LHCN-M2 (cell line): ENCODE measurements at places on chromosomes 11 and 22.

- DNase-seq = no peak
These were observed 1.7 kb downstream of the FERMT3 start for GRCh38 chr11:64208086-64208795.

- peak; percentile 87 for DNase-seq
These were observed 4.0 kb downstream of the ANKRD13D start for GRCh38 chr11:67293090-67293489.

DNA sequence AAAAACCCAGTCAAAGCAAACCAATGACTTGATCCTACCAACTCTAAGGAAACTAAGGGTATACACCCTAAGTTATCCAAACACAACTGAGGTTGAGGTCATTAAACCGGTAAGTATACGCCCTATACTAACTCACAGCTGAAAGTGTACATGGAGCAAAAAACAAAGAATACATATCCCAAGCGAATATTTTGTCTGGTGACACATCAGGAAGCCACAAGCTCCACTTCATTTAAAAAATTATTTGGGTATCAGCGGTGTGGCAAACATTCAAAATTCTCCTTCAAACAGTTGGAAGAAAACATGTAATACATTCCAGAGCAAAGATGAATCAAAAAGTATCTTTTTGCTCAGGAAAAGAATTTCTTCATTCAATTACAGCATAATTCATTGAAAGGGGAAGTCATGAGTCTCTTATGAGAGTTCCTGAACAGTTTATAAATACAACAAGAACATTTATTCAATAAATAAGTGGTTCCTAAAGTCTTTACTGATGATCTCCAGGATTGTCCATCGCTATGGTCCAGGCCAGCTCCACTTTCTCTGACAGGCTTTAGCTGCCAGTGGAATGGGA lies 4.5 kb upstream of the JAML start:
- no peak for DNase-seq

DNA sequence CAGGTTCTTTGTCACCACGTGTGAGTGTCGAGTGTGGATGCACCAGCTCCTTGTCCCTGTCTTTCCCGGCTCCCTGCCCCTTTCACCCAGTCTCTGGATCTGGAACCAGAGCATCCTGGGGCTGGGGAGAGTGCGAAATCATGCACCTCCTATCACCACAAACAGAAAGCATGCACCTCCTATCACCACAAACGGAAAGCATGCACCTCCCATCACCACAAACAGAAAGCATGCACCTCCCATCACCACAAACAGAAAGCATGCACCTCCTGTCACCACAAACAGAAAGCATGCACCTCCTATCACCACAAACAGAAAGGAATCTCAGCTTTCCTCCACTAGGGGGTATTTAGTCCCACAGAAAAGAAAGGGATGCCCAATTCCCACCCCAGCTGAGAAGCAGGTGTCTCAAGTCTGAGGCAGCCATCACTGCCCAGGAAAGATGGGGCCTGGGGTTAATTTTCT lies 5.9 kb upstream of the GLB1L3 start:
- peak; percentile 33 for DNase-seq

DNA sequence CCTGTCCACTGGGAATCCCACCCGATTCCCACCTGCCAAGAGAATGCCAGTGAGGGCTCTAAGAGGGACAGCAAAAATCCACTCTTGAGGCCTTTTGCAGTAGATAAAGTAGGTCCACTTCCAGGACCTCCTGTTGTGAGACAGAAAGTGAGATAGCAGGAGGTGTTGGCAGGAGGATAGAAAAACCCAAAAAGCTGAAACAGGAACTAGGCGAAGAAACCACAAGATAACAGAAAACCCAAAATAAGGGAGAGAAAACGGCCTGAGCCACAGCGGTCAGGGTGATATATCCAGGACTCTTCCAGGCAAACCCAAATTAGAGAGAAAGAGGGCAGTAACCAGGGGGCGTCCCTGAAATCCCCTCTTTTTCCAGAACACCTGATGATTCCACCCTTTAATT lies 79.7 kb upstream of the LINC01488 start:
- no peak for DNase-seq

- DNase-seq = no peak
These were observed 6.3 kb downstream of the PPP2R1B start for GRCh38 chr11:111759778-111760407.

GRCh38 chr11:56910046-56910773 lies 78.5 kb upstream of the OR5AK2 start:
- DNase-seq = no peak

GRCh38 chr22:17897426-17897825 lies 123.2 kb upstream of the BID start:
- DNase-seq = no peak

DNA sequence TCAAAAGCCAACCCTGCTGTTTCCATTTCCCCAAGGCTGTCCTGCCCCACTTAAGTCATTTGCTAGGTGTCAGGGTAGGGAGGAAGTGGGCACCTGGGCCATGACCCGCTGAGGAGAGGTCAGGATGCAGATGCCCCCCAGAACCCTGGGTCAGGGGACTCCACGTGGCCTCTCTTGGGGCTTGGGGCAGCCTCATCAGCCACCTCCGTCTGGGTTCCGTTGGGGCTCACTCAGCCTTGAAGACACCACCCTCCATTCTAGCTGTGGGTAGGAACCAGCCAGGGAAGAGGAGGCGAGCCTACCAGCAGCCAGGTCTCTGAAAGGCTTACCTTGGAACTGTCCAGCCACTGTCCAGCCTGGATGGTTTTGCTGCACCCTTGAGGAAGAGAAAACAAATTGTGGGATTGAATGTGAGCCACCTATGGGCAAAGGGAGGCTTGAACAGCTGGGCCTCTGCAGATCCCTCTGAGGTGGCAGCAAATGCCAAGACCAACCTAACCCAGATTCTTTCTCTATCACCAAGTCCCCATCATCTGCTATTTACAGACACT lies 2.5 kb downstream of the APOL4 start:
- no peak for DNase-seq

- DNase-seq = no peak
These were observed 1.5 kb upstream of the SIPA1 start for GRCh38 chr11:65636108-65637031.

GRCh38 chr11:76074148-76075095 lies 131.9 kb downstream of the WNT11 start:
- DNase-seq = peak; percentile 52
